Choroid plexus epithelial cell (primary cell): ENCODE measurements at places on chromosomes 4 and X.

DNA sequence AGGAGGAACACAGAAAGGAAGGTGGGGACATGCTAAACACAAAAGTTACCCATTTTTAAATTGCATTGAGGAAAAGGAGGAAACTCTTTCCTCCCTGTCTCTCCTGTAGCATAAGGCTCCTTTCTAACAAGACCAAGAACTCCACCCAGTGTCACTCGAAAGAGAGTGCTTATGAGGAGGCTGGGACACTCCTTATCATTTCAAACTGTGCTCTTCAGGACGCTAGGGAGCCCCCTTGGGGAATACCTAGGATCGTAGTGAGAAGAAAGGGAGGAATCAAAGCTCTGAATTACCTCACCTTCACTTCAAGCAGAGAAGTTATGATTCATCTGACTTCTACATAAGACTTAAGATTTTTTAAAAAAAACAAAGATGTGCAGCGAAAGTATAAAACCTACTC lies 65.5 kb downstream of the F9 start:
- DNase-seq, result no peak

- DNase-seq, result peak; percentile 63
These were observed 31.8 kb downstream of the STAG2 start for GRCh38 chrX:123993326-123993725.

- DNase-seq, result peak; percentile 68
These were observed 82.8 kb downstream of the ARSF start for GRCh38 chrX:3124031-3124430.

DNA sequence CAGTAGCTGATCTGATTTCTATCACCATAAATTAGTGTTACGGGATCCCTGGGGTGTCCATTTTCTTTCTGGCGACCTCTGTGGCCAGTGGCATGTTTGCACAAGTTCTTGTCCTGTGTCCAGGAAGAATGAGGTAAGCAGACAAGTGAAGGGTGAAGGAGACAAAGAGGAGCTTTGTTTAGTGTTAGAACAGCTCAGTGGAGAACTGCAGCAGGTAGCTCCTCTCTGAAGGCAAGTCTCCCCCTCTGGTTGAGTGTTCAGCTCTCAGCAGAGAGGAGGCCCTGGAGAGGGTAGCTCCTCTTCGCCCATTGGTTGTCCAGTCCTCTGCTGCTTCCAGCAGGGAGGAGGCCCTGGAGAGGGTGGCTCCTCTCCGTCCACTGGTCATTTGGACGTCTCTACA lies 47.2 kb downstream of the DMP1 start:
- no peak for DNase-seq

GRCh38 chrX:8190341-8190830 lies 19.3 kb upstream of the VCX2 start:
- DNase-seq, result no peak

DNA sequence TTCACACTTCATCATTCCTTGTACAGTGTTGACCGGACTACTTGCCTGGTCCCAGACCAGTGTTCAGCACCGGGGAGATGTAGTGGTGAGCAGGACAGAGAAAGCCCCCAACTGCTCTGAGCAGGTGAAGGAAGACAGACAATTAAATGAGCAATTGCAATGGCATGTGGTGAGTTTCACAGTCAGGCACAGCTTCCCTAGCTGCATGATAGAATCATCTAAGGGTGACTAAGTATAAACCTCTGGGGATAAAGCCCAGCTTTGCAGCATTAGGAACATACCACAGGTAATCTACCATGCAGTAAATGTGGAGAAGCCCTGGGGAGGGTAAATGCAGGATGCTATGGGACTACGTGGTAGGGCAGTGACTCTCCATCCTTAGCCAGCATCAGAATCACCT lies 47.8 kb downstream of the TMA16 start:
- peak; percentile 52 for DNase-seq

GRCh38 chrX:51776851-51777250 lies 33.6 kb downstream of the GSPT2 start:
- DNase-seq, result no peak

DNA sequence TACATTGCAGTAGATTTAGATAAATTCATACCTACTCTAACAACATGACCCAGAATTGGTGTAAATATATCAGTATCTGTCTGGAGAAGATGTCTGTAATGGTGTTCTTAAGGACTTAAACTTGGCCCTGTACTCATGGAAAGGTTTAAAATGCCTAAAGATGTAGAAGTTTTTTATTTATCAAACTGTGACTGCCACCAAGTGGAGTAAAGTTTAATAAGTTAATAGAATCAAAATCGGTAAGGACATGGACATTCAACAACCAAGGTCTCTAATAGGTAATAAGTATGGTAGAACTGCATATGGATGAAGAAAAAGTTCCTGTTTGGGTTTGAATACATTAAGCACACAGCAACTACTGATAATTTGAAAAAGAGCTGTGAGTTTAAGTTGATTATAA lies 474.0 kb upstream of the NDST3 start:
- DNase-seq, result peak; percentile 54

- DNase-seq, result no peak
These were observed 45.8 kb downstream of the ENOX2 start for GRCh38 chrX:130857207-130857606.

DNA sequence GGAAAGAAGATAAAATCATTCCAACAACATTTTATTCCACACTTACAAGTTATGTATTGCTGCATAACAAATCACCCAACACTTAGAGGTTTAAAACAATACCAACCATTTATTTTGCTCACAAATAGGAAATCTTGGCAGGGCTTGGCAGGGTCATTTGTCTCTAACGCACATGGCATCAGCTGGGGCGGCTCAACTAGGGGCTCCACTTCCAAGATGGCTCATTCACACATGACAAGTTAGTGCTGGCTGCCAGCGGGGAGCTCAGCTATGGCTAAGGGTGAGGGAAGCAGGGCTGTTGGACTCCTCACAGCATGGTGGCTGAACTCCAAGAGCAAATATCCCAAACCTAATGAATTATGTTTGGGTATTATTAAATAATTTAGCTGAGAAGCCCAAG lies 377.0 kb downstream of the ZNF674 start:
- DNase-seq, result no peak

GRCh38 chrX:104695593-104695992 lies 129.6 kb downstream of the IL1RAPL2 start:
- no peak for DNase-seq

DNA sequence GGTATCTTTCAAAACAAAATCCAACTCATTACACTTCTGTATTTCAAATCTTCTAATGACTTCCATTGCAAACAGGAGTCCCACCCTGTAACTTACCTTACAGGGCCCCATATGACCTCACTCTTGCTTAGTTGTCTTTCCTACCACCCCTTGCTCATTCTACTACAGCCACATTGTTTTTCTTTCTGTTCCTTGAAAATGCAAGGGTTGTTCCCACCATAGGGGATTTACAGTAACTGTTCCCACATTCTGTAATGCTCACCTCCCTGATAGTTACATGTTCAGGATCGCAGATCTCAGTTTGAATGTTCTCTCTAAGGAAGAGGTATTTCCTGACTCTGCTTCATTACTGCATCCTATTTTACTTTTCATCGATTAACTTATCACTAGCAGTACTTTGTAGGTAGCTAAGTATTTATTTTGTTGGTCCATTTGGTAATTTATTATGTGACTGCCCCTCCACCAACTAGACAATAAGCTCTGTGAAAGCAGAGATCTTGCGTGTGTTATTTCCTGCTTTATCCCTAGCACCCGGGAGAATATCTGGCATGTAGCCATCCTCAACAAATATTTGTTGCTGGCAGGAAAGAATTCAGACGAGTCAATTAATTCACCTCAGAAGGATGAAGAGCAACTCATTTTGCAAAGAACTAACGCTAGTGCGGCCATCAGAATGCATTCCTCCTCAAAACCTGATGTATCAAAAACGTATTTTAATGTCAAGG lies 21.4 kb downstream of the MAOB start:
- peak; percentile 57 for DNase-seq

DNA sequence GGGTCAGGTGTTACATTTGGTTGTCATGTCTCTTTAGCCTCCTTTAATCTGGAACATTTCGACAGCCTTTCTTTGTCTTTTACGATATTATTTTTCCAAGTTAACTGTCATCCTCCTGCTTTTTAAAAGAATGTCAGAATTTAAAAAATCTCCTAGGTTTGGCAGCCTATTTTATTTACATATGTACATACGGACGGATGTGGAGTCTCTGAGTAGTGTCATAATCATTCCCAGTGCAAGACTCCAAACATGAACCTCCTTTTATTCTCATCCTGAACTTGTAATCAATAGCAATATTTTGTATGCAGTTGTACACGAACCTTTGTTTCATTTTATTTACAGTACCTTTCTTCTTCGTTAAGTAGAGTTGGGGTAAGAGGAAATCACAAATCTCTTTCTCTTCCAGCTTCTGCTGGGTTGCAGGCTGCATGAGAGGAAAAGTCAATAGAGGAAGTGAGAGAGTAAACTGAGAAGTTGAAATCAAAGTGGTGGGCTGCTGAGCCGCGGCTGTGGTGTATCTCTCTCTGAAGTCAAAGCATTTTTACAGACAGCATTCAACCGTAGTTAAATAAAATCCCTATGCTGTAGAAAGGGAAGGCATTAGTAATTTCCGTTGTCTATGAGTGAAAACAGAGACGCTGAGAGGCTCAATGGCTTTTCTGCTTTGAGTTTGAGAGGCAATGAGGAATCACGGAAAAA lies 53.9 kb upstream of the RPS6KA3 start:
- DNase-seq, result no peak

DNA sequence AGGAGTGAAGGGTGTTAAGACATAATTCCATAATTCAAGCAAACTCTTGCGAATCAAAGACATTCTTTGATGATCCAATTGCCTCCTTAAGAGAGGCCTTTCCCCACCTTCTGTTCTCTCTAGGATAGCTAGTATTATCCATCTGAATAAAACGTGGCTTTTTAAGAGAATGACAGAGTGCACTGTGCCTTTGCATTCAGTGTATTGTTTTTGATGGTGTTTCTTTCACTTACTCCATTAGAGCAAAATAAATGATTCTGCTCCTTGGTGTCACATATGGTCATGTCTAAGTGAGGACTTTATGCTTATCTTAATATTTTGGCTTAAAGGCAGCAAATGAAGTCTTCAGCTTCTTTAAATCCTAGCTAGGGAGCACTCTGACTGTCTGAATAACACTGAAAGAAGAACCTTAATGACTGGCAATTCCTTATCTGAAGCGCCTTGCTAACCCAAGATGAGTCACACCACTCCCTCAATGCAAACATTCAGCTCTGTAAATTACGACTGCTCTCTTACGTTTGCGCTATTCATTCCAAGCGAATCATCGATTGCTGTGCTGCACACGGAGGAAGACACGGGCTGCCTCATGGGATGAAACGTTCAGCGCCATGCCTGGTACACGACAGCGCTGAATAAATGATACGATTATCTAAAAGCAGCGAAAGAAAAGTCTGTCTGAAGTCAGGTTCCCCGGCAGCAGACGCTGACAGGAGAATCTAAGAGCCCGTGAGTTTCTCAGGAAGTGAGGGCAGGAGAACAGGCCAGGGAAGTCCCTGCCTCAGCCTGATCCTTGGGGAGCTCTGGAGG lies 35.1 kb upstream of the GEMIN8 start:
- peak; percentile 4 for DNase-seq

DNA sequence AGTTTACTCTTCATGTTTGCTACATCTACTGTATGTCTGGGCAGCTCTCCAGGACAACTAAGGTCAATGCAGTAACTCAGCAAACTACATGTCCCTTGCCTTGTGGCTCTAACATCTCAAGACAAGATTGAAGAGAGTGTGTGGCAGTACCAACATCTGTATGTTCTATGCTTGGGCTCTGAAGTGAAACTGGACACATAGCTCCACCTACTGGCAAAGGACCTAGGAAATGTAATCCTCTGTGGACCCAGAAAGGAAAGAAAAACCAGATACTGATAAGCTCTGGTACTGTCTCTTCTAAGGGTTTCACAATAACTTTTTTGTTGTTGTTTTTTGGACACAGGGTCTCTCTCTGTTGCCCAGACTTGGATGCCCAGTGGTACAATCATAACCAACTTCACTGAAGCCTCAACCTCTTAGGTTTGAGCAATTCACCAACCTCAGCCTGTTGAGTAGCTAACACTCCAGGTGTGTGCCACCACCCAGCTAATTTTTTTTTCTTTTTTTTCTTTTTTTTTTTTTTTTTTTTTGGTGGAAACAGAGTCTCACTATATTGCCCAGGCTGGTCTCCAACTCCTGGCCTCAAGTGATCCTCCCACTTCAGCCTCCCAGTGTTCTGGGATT lies 64.1 kb downstream of the QDPR start:
- DNase-seq, result peak; percentile 91

- DNase-seq, result peak; percentile 4
These were observed 5.5 kb downstream of the GSTCD start for GRCh38 chr4:105714071-105714521.

DNA sequence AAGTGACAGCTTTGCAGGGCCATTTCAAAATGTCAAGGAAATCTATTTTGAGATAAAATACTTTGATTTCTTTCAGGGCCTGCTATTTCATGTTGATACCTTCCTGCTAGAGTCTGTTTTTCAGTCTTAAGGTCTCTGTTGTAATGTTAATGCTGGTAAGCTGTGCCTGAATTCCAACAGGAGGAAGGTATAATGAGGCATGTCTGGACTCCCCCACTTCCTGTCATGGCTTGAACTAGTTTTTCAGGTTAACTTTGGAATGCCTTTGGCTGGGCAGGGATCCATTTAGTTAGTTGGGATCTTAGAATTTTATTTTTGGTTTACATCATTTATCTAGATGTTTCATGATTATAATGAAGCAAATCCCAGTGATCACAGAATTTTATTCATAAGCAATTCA lies 279.0 kb downstream of the CFAP47 start:
- DNase-seq, result no peak

DNA sequence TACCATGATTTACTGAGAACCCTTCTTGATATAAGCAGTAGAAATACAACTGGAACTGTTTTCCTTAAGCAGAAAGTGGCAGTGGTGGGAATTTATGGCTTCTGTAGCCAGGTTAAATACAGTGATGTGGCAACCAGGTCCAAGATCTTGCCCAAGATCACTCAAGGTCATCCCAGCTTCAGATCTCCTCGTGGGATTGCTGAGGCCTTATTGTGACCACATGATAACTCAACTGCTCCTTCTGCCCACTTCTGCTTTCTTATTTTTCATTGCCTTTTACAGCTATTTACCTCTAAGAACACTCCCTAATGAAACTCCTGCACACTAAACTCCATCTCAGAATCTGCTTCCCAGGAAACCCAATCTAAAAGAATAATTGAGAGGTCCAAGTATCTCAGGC lies 12.4 kb upstream of the CYBB start:
- DNase-seq, result no peak

DNA sequence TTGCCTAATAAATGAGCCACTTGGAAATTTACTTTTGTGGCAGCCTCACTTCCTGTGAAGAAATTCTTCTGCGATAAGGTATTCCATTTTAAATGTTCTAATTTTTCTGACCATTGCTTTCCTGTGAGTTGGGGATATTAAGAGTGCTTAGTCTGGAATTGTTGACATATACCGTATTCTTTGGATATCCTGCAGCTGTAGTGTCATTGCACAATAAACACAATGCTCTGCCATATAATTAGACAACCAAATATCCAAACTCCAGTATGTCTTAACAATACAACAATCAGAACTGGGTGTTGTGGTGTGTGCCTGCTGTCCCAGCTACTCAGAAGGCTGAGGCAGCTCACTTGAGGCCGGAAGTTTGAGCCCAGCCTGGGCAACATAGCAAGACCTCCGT lies 99.4 kb downstream of the LUZP4 start:
- peak; percentile 48 for DNase-seq

GRCh38 chrX:117895418-117895817 lies 221.2 kb downstream of the KLHL13 start:
- no peak for DNase-seq

GRCh38 chr4:145340071-145340675 lies 141.5 kb upstream of the SMAD1 start:
- no peak for DNase-seq
